ENCODE measurements at places on chromosomes 1 and 21.

DNA sequence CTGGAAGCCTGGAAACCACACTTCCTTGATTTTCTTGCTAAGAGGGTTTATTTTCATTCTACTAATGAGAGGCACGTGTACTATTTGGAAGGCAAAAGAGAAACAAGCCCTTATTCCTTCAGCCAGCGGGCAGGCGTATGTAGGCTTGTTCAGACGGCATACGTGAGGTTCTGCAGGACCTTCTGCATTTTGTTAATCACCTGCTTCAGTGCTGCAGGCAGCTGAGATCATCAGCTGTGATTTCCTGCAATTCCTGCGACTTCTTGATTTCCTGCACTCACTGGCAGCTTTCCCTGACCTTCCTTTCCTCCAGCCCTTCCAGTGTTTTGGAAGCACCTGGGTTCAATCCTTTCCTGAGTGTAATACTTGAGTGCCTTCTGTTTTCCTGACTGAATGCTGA lies 43.4 kb downstream of the TSNAX start:
- no peak for DNase-seq

DNA sequence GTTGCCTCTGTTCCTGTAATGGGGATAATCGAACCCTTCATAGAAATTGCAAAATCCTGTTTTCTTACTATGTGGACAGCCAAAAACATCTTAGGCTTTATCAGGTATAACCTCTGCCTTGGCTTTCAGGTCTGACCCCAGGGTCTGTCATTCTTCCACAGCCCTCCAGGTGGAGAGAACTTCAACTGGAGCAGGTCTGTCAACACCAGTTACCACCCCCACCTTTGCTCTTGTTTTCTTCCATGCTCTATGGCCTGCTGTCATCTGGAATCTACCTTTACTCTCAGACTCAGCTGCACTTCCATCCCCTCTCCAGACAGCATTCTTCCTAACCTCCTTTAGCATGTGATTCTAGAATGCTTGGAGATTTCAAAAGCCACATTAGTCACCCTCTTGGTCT lies 10.4 kb upstream of the GJA9 start:
- DNase-seq = no peak

DNA sequence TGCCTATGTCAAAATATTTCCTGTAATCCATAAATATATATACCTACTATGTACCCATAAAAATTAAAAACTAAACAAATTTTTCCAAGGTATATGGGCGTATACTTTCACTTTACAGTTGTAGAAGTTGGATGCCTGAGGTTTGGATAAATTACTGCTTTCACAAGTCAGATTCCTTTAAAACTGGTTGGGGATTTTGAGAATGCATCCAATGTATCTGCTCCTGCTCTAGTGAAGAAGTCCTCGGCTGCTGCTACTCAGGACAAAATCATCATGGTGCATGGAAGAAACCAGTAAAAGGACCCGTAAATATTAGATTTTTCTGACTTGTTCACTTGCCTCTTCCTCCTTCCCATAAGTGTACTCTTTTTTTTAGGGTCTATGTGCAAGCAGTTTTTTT lies 841.1 kb downstream of the USP25 start:
- DNase-seq = no peak

DNA sequence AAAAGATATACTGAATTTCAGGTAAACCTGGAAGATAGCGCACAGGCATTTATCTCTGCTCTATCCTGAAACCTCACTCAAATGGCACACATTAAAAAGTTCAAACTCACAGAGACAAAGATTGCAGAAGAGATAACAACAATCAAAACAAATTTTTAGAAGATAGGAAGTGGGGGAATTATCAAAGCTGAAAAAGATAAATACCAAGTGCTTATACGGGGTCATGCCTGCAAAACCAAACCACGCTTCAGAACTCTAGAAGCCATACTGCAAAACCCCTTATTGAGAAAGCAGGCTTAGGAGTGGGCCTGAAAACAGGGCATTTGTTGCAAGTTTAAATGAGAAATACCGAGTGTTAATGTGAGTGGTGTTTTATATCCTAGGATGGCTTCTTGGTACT lies 76.8 kb downstream of the BARHL2 start:
- DNase-seq = no peak

- DNase-seq = no peak
Observed at GRCh38 chr1:31765041-31765467, 914 bp upstream of the ADGRB2 start.

Data from activated naive CD8-positive, alpha-beta T cell treated with anti-CD3 and anti-CD28 coated beads for 36 hours (primary cell).